Bronchial epithelial cell (primary cell): ENCODE measurements at places on chromosomes 12 and 14. TPM values are rescaled to one million over a fixed set of nuclear protein-coding genes. Genes with fewer than 3 reads are reported as not detected.

Gene SRRM4
- not detected in 2 replicates for total RNA-seq

Gene RGS6
- total RNA-seq = not detected in 2 replicates

Gene PRPH
- 0.26 and 0.51 TPM in 2 replicates for total RNA-seq

Gene CISTR
- not detected in 2 replicates for total RNA-seq

Gene LRP1-AS
- not detected in 2 replicates for total RNA-seq

Gene PEBP1
- 168 and 180 TPM in 2 replicates for total RNA-seq

Gene MMP19
- 0.13 and 0.53 TPM in 2 replicates for total RNA-seq
